ENCODE measurements at places on chromosomes 3 and 15.
A peak's percentile ranks its signal among the peaks of the same experiment; 100 is the strongest.

DNA sequence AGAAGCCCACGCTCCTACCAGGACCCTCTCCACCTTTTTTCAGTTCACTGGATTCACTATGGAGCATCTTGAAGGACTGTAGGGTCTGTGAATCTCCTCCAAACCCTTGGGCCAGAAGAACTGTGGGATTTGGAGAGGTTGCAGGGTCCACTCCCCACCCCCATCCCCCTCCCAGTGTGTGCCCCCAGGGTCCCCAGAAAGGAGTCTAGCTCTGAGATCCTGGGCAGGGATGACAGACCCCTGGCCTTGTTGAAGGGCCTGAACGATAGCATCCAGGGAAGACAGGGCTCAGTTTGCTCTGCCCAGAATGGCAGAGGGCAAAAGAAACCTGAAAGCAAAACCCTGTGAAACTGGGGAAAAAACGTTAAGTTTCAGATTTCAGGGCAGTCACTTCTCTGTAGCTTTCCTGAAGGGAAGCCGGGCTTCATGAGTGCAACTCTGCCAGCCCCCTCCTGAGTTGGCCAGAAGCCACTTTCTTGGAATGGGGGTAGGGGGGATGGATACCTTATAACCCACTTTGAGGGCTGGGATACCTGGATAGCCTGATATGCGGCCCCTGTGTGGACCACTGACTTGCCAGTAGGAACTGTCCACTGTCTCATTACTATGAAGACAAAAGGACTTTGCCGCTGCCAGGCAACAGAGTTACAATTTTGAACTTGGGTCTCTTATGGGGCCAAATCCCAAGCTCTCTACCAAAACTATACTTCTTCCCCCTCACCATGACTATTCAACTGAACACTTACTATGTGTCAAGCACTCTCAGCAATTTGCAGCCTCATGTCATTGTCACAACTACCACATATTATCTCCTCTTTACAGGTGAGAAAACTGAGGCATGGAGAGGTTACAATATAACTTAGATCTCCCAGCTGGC, 1.6 kb upstream of the CISH start:
- no peak for DNase-seq

- DNase-seq, result no peak
These were observed 117.2 kb downstream of the THRB start for GRCh38 chr3:24377218-24377993.

- DNase-seq, result no peak
These were observed 81.8 kb downstream of the PLSCR2 start for GRCh38 chr3:146387566-146387965.

GRCh38 chr15:75647370-75648155, at the start of gene SNX33:
Gene SNX33, plus strand, starts transcription at chr15:75647912. Its CDS starts 1,191 bp downstream, at chr15:75649103.
- peak; percentile 36 for DNase-seq

GRCh38 chr3:79973917-79974595, 206.3 kb upstream of the ROBO1 start:
- no peak for DNase-seq

DNA sequence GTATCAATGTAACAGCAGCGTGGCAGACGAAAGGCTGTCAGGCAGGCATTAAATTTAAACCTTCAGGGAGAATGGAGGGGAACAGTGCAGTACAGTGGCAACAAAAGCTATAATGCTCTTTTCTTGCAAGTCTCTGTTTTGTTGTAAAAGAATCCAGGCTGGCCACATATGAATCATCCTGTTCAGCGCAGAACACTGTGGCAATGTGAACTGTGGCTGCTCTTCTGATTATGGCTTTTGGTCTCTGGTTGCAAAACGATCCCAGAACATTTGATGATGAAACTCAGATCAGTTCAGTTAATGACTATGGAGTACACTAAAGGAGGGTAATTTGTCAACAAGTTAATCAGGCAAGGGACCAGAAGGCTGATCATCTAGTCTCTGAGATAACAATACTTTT, 219.7 kb upstream of the SGO1 start:
- no peak for DNase-seq

GRCh38 chr3:145144361-145144760, 1016.6 kb downstream of the PLOD2 start:
- DNase-seq, result no peak

DNA sequence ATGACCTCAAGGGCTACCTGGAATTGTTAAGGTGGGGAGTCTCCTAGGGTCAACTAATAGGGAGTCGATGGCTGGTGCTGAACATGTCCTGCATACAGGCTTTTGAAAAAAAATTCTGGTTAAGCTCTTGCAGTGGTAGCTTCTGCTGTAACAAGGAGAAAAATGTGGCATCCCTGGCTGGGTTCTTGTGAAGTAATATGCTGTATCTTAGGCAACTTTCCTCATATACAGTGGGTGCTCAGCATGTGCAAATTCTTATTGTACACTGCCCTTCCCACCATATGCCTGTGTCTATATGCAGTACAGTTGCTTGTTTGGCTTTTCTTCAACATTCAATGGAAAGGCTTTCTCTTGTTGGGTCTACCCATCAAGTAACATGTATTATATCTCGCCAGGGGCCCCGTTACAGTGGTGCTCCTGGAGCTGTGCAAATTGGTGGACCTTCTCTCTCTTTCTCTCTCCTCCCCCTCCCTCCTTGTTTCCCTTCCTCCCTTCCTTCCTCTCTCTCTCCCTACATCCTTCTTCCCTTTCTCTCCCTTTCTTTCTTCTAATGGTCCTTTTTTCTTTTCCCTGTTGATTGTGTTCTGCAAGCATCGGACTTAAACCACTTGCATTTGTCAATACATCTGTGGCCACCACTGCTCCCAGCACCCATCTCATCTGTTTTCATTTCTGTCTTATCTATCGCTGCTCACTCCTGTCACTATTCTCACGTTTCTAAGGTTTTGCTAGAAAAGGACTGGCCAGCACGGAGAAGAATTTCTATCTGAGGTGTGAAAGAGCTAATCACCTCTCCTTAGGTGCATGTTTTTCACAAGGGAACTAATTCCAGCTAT, 35.2 kb downstream of the TGFBR2 start:
- DNase-seq, result no peak

Measured in stimulated activated CD8-positive, alpha-beta memory T cell treated with anti-CD3 and anti-CD28 coated beads, Interleukin-4, amount 100 ng/mL, for 4 hours (primary cell).